ENCODE measurements at places on chromosomes 5 and 9.

- DNase-seq: peak; percentile 53
Observed at GRCh38 chr5:11319836-11320580, 559.0 kb upstream of the DAP start.

GRCh38 chr9:84331119-84331809 lies 9.3 kb downstream of the SLC28A3 start:
- no peak for DNase-seq

- no peak for DNase-seq
Observed at GRCh38 chr5:148556835-148557234, 97.5 kb downstream of the HTR4 start.

GRCh38 chr5:147616421-147616820 lies 106.6 kb upstream of the DPYSL3 start:
- DNase-seq: no peak

GRCh38 chr9:127172066-127172707 lies 49.8 kb upstream of the ANGPTL2 start:
- no peak for DNase-seq

DNA sequence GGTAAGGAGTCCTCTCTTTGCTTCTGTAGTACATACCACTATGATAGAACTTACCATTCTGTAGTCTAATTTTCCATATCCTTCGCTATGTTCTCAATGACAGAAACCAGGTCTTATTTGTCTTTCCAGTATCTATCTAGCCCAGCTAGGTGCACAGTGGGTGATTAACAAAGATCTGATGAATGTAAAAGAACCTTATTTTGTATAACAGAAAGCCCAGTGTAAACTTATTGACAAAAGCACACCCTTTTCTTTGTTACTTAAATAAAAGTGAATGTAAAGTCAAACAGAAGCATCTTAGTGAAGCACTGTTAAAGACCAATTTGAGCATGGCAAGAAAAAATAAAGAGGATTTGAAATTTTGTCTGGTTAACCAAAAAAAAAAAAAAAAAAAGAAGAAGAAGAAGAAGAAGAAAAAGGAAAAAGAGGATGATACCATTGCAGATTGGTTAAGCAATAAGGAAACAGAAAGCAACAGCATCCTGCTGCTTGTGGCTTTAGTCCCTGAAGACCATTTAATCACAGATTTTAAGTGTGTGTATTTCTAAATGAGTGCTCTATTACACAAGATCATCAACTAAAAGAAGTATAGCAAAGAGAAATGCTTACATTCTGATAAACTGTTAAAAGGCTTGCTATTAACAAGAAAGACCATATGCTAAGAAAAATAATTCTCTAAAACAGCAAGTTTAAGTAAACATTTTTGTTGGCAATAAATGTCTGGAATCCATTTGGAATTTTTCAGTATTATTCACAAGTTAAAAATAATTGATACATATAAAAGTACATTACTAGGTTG lies 21.2 kb downstream of the MEGF9 start:
- DNase-seq: no peak

DNA sequence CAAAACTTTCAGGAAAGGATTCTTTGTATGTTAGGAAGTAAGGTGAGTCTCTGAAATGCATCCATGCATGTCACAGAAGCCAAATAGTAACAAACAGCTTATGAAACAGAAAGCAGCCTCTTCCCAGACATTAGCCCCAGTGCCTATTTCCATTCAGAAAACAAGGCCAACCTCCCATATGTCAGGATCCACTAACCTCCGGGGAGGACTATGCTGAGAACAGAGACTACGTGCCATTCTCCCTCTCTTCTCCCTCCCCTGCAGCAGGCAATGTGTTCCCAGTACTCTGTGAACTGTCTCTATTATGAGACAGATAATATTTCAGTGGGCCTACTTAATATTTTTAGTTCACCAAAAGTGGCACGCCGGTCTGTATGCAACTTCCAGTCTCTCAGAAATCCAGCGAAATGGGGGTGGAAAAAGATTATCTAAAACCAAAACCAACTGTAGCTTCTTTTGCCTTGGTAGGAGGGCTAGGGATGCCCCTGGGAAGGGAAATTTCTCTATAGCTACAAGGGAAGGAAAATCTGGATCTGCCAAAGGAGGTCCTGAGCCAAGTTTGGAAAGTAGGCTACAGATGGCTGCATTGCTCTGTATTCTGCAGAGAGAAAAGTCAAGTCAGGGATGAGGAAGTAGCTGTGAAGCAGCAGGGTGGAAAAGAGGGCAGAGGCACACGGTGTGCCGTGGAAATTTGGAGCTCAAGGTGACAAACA lies 42.0 kb downstream of the VLDLR start:
- DNase-seq: no peak

DNA sequence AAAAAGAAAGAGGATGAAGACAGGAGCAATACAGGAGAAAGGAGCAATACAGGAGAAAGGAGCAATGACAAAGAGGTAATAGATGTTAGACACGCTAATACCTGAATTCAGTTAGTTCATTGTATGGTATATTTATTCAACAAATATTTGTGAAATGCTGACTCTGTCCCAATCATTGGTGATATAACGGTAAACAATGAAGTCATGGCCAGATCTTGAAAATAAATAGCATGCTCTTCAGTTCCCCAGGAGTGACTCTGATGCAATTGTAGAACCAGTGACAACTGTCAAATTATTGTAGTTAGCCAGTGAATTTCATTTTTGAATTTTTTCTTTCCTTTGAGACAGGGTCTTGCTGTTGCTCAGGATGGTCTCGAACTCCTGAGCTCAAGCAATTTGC lies 48.0 kb upstream of the SPINK14 start:
- DNase-seq: no peak

DNA sequence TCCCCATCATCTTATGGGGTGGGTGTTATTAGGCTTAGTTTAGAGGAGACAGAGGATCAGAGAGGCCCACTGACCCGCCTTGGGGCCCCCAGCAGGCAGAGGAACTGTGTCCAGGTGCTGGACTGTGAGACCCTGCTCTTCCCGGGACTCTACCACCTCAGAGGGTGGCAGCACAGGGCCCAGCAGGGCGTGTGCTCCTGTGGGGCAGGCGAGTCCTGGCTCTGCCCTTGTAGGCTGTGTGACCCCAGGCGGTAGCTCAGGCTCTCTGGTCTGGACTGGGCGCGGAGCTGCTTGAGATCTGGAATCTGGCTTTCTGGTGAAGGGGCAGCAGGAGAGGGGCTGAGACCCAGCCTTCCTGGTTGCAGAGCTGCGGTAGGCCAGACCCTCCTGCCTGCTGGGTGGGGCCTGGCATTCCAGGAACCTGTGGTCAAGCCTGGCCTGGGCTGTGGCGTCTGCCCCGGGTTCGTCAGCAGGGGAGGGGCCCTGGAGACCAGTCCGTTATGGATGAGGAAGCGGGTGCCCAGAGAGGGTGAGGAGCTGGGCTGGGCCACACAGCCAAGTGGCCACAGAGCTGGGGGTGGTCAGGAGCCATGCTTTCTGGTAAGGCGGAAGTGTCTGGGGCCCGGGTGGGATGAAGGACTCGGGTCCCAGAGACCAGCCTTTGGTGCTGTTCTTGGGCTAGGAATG lies 46.5 kb downstream of the RXRA start:
- DNase-seq: no peak

GRCh38 chr5:86565197-86565789 lies 52.4 kb upstream of the COX7C start:
- no peak for DNase-seq

GRCh38 chr9:137787786-137788505 lies 89.6 kb upstream of the CACNA1B start:
- no peak for DNase-seq

- DNase-seq: no peak
Observed at GRCh38 chr9:116700882-116701865, 14.1 kb downstream of the TRIM32 start.

All from MG63 (cell line).